SJSA1 (cell line): ENCODE measurements at places on chromosomes 5 and 9.

DNA sequence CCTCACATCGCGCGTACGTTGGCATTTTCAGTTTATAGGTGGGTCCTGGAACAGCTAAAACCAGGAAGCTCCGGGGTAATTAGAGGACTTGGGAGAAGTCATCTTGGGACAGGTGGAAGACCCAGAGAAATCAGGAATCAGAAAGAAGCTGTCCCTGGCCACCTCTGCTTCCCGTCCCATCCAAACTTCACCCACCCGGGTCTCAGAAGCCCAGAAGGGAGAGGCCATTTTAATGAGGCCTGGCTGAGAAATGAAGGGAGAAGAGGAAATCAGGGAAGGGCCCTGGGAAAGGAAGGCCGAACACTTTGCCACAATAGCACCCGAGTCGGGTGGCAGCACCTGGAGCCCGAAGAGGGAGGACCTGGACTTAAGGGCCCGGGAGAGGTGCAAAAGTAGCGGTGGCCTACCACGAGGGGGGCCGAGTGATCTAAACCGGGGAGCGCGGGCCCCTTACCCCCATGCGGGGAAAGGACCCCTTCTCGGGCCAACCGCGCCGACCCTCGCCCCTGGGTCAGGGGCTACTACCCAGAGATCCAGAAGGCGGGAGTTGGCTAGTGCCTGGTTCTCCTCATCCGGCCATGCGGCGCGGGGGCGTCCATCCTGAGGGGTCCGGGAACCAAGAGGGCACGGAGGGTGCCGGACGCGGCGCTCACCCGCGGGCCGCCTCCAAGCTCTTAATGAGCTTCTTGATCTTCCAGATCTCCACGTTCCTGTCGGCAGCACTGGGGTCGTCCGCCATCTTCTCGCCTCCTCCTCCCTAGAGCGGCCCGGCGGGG lies 668 bp downstream of the ETF1 start:
- peak overlapping the region; percentile 99 for H3K27ac ChIP-seq
- peaks cover 56% of the 10 kb centered on the region for H3K36me3 ChIP-seq
- H3K4me1 ChIP-seq: peaks cover 23% of the 10 kb centered on the region
- peak; percentile 51 for DNase-seq
- no peaks in the 10 kb centered on the region for H3K27me3 ChIP-seq
- H3K4me3 ChIP-seq: peak overlapping the region; percentile 77

- DNase-seq: no peak
- H3K36me3 ChIP-seq: peaks cover 57% of the 10 kb centered on the region
- H3K4me3 ChIP-seq: no peak overlapping the region
- H3K27ac ChIP-seq: no peak overlapping the region
- no peaks in the 10 kb centered on the region for H3K27me3 ChIP-seq
- H3K4me1 ChIP-seq: peaks cover 42% of the 10 kb centered on the region
Observed at GRCh38 chr9:87556039-87556438, 58.4 kb downstream of the DAPK1 start.

DNA sequence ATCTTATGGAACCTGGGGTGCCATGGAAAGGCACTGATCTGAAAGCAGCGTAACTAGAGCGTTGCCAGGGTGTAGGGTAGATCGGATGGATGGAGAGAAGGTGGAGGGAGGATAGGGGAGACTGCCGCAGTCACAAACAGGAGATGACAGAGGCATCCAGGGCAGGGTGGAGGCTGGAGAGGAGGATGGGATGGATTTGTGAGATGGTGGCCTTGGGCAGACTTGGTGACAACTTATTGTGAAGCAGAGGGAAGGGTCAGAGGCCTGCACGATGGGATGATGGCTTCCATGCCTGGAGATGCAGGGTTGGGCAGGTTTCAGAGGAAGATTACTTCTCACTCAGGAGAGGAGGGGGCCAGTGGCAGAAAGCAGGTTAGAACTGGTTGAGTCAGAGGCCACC lies 2.4 kb downstream of the GLIPR2 start:
- H3K4me3 ChIP-seq: no peak overlapping the region
- H3K36me3 ChIP-seq: peaks cover 5% of the 10 kb centered on the region; the same call in 1 of the 2 replicates
- no peak for DNase-seq
- H3K4me1 ChIP-seq: peaks cover 26% of the 10 kb centered on the region

GRCh38 chr9:69981686-69982445 lies 61.8 kb upstream of the MAMDC2 start:
- DNase-seq: no peak
- H3K4me1 ChIP-seq: peaks cover 13% of the 10 kb centered on the region

DNA sequence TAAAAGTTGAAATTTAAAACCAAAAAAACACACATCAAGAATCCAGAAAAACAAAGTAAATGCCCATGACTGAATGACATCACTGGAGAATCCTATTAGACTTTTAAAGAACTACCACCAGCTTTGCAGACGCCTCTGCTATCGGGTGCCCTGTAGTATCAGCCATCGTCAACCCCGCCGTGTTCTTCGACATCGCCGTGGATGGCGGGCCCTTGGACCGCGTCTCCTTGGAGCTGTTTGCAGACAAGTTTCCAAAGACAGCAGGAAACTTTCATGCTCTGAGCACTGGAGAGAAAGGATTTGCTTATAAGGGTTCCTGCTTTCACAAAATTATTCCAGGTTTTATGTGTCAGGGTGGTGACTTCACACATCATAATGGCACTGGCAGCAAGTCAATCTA lies 201.9 kb downstream of the DMAC1 start:
- H3K27me3 ChIP-seq: no peaks in the 10 kb centered on the region
- no peak for DNase-seq
- no peaks in the 10 kb centered on the region for H3K4me1 ChIP-seq
- H3K36me3 ChIP-seq: no peaks in the 10 kb centered on the region
- no peak overlapping the region for H3K27ac ChIP-seq

DNA sequence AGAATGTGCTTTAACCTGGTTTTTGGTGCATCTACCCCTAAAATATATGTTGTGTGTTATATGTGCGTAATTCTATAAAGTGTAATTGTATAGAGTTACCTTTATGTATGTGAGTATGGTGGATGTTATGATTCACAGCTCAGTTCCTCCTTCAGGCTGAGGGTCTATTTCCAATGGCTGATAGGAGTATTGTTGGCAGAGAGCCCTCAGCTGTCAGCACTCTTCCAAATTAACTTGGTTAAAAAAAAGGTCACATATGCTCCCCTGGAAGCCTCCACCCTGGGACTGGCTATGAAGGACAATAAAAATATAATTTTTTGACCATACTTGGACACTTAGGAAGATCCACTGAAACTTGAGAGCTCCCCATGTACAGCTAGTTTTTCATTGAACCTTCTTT lies 250.4 kb upstream of the CDH12 start:
- DNase-seq: no peak
- H3K27ac ChIP-seq: no peak overlapping the region
- H3K4me1 ChIP-seq: no peaks in the 10 kb centered on the region
- no peaks in the 10 kb centered on the region for H3K27me3 ChIP-seq

DNA sequence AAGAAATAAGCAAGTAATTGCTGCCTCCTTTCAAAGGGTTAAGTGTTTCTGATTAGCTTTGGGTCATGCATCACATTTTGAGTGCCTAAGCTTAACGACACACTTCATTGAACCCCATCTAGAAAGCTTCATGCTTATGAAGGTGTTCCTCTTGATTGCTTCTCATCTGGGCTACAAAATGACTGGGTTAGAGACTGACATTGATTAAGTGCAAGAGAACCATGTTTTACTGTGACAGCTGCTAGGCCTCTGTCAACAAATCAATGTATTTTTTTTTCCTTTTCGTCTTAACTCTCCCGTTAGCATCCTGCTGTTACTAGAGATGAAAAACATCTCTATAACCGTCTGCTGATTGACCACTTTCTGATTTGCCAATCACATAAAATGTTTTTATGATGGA lies 725.0 kb downstream of the TLE1 start:
- no peaks in the 10 kb centered on the region for H3K27me3 ChIP-seq
- H3K36me3 ChIP-seq: no peaks in the 10 kb centered on the region
- no peak overlapping the region for H3K4me3 ChIP-seq
- no peak overlapping the region for H3K27ac ChIP-seq
- peaks cover 11% of the 10 kb centered on the region for H3K4me1 ChIP-seq

DNA sequence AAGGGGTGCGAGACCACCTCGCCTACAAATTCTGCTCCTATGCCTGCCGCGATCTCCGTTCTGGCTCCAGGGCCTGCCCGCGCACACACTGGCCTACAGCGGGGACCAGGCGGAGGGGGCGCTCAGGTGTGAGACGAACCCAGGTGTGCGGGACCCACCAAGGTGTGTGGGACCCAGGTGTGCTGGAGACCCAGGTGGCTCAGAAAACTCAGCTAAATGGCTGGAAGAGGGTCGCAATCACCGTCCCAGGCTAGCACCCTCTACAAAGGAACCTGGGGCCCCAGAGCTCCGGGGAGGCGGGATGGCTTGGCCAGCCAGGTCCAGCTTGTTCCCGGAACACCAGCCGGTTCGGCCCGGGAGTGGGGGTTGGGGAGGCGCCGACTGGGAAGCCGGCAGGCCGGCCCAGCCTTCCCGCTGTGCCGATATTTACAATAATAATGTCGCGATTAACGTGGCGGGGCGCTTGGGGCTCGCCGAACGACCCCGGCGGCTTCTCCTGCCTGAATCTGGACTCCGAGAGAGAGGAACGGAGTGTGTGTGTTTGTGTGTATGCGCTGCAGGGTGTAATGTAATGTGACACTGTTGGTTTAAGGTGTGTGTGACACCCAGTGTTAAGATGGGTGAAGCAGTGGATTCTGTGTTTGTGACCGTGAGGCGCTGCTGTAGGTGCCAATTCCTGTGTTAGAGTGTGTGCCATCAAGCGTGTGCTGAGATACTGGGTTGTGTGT lies 1.4 kb downstream of the PCDH1 start:
- no peak for DNase-seq
- H3K36me3 ChIP-seq: no peaks in the 10 kb centered on the region
- H3K4me1 ChIP-seq: peaks cover 16% of the 10 kb centered on the region
- no peak overlapping the region for H3K4me3 ChIP-seq
- H3K27ac ChIP-seq: no peak overlapping the region

DNA sequence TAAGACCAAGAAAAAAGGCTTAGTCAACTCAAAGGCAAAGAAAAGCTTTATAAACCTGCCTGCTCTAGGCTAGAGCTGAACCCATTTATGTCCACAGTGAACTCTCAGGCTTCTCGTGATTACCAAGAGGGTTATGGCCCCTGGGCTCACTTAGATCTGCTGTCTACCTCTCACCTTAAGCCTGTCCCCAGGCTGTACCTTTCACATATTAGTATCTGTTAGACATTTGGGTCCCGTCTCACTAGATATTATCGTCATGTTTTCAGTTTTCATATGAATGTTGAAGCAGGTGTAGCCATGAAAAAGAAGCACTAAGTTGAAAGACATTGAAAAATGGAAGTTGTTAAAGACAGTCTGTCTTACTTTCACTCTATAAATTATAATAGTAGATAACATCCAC lies 75.2 kb upstream of the COX7C start:
- no peak for DNase-seq
- H3K27ac ChIP-seq: no peak overlapping the region
- no peaks in the 10 kb centered on the region for H3K4me1 ChIP-seq
- H3K36me3 ChIP-seq: no peaks in the 10 kb centered on the region
- no peaks in the 10 kb centered on the region for H3K27me3 ChIP-seq
- no peak overlapping the region for H3K4me3 ChIP-seq

GRCh38 chr5:33338336-33339110 lies 102.2 kb upstream of the TARS1 start:
- H3K27me3 ChIP-seq: no peaks in the 10 kb centered on the region
- no peaks in the 10 kb centered on the region for H3K36me3 ChIP-seq
- DNase-seq: no peak

DNA sequence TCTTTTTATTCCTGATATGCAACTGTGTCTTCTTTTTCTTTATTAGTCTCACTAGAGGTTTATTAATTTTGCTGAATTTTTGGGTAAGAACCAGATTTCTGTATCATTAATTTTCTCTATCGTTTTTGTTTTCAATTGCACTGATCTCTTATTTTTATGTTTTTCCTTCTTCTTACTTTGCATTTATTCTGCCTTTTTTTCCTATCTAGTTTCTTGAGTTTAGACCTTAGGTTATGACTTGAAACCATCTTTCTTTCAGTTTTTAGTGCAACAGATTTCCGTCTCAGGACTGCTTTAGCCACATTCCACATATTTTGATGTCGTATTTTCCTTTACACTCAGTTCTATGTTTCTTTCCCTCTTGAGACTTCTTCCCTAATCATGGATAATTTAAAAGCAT lies 56.6 kb downstream of the IARS1 start:
- H3K4me1 ChIP-seq: no peaks in the 10 kb centered on the region
- no peak overlapping the region for H3K4me3 ChIP-seq
- H3K27me3 ChIP-seq: no peaks in the 10 kb centered on the region
- H3K36me3 ChIP-seq: peaks cover 92% of the 10 kb centered on the region
- H3K27ac ChIP-seq: no peak overlapping the region

GRCh38 chr9:95023217-95024003 lies 294.1 kb downstream of the FANCC start:
- peak overlapping the region; percentile 62 for H3K27ac ChIP-seq
- peaks cover 62% of the 10 kb centered on the region for H3K4me1 ChIP-seq
- H3K27me3 ChIP-seq: no peaks in the 10 kb centered on the region
- H3K4me3 ChIP-seq: no peak overlapping the region

DNA sequence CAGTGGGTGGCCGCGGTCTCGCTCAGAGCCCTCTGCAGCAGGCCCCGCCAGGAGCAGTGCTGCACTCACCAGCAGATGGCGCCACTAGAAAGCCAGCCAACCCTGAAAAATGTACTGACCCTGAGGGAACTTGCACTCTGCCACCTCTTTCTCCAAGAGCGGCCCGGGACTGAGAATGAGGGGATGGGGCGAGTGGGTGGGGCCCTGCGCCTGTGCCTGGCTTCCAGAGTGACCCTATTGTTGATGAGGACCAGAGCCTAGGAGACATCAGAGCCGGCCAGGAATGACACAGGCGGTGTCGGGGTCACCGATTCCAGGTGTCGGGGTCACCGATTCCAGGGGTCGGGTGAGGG lies 2.9 kb upstream of the IL17B start:
- H3K36me3 ChIP-seq: no peaks in the 10 kb centered on the region
- no peak overlapping the region for H3K4me3 ChIP-seq
- peaks cover 23% of the 10 kb centered on the region for H3K4me1 ChIP-seq
- peak; percentile 83 for DNase-seq

- no peaks in the 10 kb centered on the region for H3K27me3 ChIP-seq
- DNase-seq: no peak
- no peak overlapping the region for H3K4me3 ChIP-seq
- H3K4me1 ChIP-seq: no peaks in the 10 kb centered on the region
Observed at GRCh38 chr9:108724652-108725051, 131.1 kb downstream of the ACTL7B start.

DNA sequence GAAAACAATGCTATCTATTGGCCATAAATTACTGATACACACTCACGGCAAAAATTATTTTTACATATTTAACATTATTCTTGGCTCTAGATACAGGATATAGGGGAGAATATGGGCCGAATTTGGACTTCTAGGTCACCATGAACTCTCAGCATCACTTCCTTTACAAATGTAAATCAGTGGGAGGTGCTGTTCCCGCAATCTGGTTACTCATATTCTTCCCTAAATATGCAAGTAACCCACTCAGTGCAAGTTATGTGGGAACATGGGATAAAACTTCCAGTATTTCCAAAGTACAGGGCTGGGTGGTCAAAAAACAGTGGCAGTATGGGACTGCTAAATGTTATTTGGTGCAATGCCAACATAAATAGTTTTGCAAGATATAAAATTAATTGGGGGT lies 145.6 kb downstream of the PPP2R2B start:
- no peak overlapping the region for H3K4me3 ChIP-seq
- peaks cover 22% of the 10 kb centered on the region for H3K4me1 ChIP-seq
- no peaks in the 10 kb centered on the region for H3K36me3 ChIP-seq
- H3K27ac ChIP-seq: peak overlapping the region; percentile 52; the same call in 1 of the 2 replicates
- no peaks in the 10 kb centered on the region for H3K27me3 ChIP-seq
